ENCODE measurements at places on chromosomes 6 and 20.

DNA sequence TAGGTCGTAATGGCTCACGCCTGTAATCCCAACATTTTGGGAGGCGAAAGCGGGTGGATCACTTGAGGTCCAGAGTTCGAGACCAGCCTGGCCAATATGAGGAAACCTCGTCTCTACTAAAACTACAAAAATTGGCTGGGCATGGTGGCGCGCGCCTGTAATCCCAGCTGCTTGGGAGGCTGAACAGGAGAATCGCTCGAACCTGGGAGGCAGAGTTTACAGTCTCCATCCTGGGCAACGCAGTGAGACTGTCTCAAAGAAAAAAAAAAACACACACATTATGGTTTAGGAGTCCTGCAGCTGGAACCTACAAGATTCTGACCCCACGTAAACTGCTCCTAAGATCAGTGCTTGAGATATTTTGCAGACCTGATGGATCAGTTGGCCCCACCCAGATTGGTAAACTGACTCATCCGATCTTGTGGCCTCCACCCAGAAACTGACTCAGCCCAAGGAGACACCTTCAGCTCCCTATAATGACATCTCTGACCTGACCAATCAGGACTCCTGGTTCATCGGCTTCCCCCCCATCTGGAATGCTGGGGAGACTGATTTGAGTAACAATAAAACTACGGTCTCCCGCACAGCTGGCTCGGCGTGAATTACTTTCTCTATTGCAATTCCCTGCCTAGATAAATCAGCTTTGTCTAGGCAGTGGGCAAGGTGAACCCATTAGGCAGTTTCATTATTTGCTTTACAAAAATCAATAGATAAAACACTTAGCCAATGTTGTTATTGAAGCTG, 96.2 kb upstream of the BTN3A2 start:
- DNase-seq = no peak

- no peak for DNase-seq
Measured at GRCh38 chr6:160141001-160141726, 19.5 kb downstream of the SLC22A1 start.

- no peak for DNase-seq
Measured at GRCh38 chr20:58753267-58753921, 60.8 kb downstream of the NPEPL1 start.

GRCh38 chr6:154112181-154112809, 73.3 kb downstream of the OPRM1 start:
- DNase-seq = no peak

GRCh38 chr6:163825033-163825432, 410.5 kb downstream of the QKI start:
- no peak for DNase-seq

- no peak for DNase-seq
Measured at GRCh38 chr6:156652231-156652750, 124.9 kb upstream of the ARID1B start.

GRCh38 chr6:11908436-11909105, 103.5 kb upstream of the HIVEP1 start:
- no peak for DNase-seq

DNA sequence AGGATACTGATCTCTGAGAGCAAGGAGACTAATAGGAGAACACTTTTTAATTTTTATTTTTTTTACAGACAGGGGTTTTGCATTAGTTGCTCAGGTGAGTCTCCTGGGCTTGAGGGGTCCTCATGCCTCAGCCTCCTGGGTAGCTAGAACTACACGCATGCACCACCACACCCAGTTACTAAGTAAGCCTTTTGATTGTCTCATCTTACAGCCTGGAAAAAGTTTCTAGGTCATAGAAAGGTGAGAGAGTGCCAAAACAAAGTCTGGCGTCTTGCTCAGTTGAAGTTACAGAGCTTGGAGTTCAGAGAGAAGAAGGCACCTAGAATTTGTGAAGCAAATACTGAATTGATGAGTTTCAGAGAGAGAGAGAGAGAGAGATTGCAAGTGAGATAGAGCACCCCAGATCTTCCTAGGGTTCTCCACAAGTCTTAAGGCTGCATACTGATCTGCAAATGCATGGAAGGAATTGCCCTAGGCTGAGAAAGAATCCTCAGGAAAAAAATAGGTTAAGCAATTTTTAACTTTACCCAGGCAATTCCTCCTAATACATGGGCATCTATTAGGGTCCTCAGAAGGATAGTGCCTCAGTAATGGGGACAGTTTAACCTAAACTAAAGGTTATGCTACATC, 37.6 kb upstream of the PHIP start:
- DNase-seq = no peak

Data from NCI-H1436 (cell line).